ENCODE measurements at places on chromosomes 6 and 20.

- DNase-seq, result no peak
These were observed 431.5 kb downstream of the HACE1 start for GRCh38 chr6:104428184-104428583.

DNA sequence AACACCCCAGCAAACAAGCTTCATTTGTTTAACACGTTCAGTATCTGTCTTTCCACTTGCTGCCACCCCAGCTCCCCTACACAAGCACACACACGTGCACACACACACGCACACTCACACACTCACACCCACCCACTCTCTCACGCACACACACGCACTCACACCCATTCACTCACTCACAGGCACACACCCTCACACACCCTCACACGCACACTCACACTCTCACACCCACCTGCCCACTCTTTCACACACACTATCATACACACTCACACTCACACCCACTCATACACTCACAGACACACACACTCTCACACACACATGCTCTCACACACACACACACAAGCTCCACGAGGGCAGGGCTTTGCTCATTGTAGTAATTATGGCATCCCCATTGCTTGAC is 378.8 kb upstream of the SULF2 start:
- DNase-seq, result no peak

GRCh38 chr6:89359561-89359960 is 7.0 kb upstream of the UBE2J1 start:
- DNase-seq, result no peak

- DNase-seq, result no peak
These were observed 1.2 kb downstream of the NECAB3 start for GRCh38 chr20:33673114-33673409.

- DNase-seq, result no peak
These were observed 69.0 kb upstream of the CITED2 start for GRCh38 chr6:139443231-139444112.

DNA sequence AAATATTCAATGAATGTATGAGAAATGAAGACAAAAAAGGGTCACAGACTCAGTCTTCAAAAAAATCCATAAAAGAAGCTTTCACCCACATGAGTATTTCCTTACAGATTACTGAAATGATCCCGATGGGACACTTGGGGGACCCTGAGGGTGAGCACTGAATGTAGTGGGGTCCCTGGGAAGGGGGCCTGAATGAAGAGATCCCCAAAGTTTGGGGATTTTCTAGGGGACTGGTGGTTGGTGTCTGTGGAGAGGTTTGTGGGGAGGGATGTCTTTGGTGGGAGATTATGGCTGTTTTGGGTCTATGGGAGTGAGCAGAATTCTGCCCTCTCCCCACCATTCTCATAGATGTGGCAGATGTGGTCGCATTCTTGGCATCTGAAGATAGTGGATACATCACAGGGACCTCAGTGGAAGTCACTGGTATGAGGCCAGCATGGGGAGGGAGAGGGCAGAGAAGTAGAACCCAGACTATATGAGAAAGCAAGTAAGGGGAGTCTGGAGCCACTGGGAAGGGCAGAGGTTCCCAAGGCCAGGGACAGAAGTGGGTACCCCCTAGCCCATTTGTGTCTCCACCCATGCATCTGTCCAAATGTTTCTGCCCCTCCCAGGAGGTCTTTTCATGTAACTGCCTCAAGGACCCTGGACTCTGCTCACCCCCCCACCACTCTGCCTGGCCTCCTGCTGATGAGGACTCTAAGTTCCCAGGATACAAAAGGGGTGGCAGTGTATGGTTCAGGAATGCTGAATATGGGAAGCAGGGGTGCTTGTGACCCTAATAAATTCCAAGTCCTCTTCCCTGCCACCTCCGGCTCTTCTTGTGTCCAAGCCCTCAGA is 1.8 kb downstream of the HSD17B8 start:
- DNase-seq, result no peak

GRCh38 chr6:89404512-89404911 is 7.6 kb downstream of the RRAGD start:
- DNase-seq, result no peak

GRCh38 chr6:118168421-118168820 is 261.4 kb downstream of the SLC35F1 start:
- no peak for DNase-seq

- no peak for DNase-seq
These were observed 4.0 kb downstream of the CD40 start for GRCh38 chr20:46122071-46122470.
